HCT116 (cell line): ENCODE measurements at places on chromosomes 6 and 20.

GRCh38 chr6:21715180-21715579 lies 121.6 kb downstream of the SOX4 start:
- DNase-seq: no peak

DNA sequence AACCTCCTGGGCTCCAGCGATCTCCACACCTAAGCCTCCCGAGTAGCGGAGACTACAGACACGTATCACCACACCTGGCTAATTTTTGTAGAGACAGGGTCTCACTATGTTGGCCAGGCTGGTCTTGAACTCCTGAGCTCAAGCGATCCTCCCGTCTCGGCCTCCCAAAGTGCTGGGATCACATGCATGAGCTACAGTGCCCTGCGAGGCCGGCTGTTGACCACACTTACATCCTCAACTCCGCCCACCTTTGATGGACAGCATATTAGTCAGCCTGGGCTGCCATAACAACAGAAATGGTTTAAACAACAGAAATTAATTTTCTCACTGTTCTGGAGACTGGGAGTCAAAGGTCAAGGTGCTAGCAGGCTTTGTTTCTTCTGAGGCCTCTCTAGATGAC lies 107.7 kb downstream of the JPH2 start:
- DNase-seq: no peak

DNA sequence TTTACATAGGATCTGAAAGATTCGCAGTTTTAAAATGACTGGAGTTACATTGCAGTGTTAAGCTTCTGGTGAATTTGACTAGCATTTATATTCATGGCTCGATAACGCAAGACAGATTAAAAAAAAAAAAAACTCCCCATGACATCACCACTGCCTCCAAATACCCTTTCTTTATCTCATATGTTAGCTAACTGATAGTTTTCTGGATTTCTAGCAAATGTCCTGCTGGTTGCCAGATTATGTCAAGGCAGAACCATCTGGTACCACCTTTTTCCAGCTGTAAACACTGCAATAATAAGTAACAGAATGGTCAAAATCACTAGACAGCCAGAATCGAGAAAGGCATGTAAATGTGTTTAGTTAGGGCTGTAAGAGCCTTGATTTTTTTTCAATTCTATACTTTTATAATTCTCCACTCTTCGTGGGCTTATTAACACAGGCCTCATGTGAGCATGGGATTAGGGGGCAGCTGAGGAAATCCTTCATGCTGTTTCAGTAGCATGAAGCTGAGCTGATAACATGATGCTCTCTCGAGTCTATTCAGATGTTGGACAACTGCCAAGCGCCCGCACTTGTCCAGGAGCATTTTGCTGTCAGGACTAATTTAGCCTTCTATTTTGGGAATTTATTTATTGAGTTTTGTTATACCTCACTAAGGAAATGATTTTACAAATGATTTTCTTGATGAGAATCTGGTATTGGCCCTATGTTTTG lies 166.0 kb upstream of the SCGN start:
- DNase-seq: no peak

DNA sequence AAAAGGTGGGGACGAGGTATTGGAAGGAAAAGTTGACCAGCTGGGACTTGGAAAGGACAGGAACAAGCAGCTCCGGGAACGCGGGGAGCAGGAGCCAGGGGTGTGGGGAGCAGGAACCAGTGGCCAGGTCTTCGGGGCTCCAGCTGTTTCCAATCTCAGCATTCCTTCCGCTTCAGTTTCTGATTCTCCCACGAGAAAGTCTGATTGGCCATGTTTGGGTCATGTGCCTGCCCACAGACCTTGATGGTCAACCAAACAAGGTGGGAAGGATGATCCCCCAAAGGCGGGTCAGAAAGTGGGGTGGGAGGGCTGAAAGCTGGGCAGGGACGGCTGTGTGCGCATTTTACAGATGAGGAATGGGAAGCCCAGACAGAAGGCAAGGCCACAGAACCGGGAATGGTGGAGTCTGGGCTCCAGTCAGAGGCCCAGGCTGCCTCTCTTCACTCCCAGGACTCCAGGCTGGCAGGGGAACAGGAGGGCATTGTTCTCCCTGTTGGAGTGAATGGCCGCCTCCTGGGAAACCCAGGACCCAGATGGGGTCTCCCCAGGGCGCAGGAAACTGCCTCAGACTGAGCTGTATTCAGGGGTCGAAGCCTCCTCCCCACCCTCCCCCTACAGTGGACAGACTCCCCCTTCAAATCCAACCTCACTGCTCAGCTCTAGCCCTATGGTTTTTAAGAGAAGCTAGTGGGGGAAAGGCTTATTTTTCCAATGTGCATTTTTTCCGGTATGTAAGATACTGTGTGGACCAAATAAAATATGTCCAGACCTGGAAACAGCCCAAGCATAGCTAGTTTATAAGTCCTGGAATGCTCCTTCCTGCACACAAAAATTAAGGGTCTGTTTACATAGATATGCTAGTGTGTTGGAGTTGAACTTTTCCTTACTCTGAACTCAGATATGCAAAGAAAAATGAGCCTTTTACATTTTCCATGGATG lies 12.2 kb upstream of the PTGIS start:
- no peak for DNase-seq

- DNase-seq: no peak
Observed at GRCh38 chr6:165184192-165184979, 125.0 kb downstream of the C6orf118 start.

GRCh38 chr6:122052346-122052900 lies 347.0 kb upstream of the HSF2 start:
- no peak for DNase-seq

- no peak for DNase-seq
Observed at GRCh38 chr20:63568170-63568981, 5.7 kb downstream of the HELZ2 start.
